ENCODE measurements at places on chromosomes 7 and 10. TPM values are rescaled to one million over a fixed set of nuclear protein-coding genes. Genes with fewer than 3 reads are reported as not detected.

DNA sequence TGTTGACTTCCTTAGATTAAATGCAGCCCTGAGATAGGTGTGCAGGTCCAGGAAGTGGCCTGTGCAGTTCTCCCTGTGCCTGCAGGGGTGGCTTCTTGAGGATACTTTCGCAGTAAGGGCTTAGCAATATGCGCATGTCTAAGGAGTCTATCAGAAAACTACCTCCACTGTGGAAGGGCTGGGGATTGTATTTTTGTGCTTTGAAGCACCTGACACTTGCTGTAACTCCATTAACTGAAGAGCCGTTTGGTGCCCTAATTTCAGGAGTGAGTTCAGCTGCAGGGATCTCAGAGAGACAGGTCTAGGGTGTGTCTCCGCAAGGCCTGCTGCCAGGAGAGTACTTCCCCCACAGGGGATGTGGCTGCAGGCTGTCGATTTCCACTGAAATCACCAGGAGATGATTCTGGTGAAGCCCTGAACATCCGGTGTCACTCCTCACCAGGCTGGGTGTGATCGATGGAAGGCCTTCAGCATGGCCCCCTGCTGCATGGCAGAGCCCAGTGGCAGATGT lies 35.5 kb downstream of the IKZF1 start:
- DNase-seq = peak; percentile 80

DNA sequence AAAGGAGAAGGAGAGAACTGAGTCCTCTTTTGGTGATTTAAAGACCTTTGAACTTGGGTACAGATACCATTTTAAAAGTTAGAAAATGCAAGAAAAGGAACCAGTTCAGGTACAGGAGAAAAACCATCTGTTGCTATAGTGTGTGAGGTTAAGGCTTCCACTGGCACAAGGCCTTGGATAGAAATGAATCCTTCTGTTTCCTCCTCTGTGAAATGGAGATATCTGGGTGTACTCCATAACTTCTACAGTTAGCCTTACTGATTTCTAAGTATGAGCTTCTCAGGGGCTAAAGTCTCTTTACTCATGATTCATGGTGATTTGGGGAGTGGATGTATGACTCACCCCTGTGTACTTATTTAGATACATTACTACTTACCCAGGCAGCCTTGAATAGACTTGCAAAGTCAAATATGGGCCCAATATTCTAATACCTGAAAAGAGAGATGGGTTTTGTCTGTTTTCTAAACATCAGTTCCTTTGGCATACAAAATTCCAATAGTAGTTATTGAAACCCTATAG lies 117.2 kb upstream of the ADO start:
- no peak for DNase-seq

TEX47 gene
- not detected for total RNA-seq

DNA sequence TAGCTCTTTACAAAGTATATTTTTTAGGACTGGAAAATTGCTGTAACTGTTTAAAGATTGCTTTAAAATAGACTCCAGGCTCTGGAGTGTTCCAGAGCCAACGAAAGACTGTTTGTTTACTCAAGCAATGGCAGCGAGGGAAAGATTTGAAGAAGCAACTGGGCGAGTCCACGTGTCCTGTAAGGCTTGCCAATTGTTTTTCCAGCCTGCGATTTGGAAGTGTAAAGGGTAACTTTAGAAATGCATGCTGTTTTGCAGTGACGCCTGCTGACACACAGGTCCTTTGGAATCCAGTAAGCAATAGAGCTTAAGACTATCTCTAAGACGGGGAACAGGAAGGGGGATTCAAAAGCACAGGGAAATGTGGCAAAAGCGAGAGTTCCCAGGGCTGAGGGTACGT lies 55.8 kb downstream of the TACC2 start:
- no peak for DNase-seq

DNA sequence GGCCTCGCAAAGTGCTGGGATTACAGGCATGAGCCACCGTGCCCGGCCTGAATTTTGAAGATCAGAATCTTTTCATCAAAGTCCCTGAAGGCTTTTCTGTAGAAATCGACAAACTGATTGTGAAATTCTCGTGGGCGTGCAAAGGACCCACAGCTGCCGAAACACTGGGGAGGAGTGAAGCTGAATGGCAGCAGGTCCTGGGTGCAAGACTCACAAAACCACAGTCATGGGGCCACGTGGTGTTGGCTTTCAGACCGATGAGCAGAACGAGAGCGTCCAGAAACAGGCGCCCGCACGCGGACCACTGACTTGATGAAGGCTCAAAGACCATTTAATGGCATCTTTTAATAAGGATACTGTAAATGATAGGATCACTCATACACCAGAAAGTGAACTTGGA lies 24.7 kb upstream of the PRKAR1B start:
- no peak for DNase-seq

GRCh38 chr10:130875897-130876472 lies 435.5 kb downstream of the TCERG1L start:
- no peak for DNase-seq

OGDHL gene
- total RNA-seq = 1.8 TPM
